Fibroblast of skin of right quadriceps (primary cell): ENCODE measurements at places on chromosomes 3 and 15.

- DNase-seq, result no peak
These were observed 4.0 kb downstream of the NT5DC2 start for GRCh38 chr3:52529376-52530333.

GRCh38 chr15:33569036-33569435 lies 258.3 kb downstream of the RYR3 start:
- no peak for DNase-seq

DNA sequence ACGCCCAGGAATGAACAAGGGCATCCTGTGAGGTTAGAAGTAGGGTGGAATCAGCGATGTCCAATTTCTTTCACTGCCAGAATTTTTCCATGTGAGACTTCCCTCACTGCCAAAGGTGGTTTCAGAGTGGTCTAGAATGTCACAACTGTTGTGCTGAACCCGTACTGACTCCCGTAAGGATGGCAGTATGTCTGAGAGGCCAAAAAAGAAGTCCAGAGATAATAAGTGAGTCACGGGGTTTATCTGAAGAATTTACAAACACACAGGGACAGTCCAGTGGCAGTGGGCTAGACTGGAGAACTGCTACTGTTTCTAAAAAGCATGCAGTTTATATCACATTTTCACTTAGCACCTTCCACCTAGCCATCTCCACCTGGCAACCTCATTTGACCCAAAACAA lies 160.6 kb upstream of the ATP10A start:
- no peak for DNase-seq

DNA sequence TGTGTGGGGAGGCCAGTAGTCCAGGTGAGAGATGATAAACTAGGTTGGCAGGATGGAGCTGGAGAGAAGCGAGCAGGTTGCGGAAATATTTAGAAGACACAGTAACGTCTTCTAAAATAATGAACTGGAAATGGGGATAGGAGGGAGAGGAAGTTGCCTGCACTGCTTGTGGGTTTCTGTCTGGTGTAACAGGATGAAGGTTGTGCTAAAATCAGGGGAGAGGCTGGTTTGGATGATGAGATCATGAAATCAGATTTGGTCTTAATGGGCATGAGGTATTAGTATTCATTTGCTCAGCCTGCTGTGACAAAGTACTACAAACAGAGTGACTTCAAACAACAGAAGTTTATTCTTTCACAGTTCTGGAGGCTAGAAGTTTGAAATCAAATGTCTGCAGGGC lies 32.1 kb upstream of the TNFAIP8L3 start:
- no peak for DNase-seq

DNA sequence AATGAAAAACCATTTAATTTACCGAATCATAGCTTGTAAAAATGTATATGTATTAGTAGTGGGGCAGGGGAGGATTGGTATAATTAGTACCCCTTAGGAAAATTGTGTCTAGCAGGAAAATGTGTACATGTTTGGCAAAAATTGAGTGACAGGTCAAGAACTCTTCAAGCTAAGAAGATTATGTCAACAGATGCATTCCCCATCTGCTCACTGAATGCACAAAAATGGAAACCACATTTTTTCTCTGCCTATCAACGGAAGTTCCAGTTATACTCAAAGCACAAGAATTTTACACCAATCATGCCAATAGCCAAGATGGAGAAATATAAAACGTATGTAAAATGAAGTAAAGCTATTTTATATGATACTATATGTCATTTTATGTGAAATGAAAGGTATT lies 377.8 kb downstream of the KCNH8 start:
- DNase-seq, result no peak

DNA sequence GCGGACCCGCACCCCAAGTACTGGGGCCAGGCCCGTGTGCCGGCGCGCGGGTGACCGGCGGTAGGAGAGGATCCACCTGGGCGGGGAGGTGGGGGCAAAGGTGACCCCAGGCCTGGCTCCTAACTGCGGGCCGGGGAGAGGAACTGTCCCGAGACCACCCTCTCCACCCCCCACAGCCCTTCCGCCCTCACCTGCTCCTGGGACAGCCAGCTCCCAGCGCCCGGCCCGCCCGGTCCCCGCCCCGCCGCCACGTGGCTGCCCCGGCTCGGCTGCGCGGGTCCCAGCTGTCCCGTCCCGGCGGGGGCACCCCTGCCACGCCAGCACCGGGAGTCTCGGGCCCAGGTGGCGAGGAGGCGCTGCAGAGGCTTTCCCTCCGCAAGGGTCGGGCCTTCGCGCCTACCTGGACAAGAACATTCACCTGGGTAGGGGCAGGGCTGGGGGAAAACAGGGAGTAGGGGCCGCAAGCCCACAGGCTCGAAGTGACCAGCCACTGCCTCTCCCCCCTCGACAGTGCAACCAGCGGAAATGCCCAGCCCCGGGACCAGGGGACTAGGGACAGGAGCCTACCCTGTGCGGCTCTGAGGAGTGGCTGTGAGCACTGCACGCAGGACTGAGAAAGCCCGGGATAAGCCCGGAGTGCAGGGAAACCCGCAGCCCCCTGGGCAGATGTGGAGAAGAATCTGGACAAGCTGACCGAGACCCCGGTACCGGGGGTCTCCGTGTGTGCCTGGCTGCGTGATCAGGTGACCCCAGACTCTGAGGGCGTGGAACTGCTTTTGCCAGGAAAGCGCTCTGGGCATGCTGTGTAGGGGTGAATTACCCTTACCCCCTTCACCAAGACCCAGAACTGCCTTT lies at the start of gene SLC12A8:
Gene SLC12A8, minus strand, starts transcription at position 240 of the 855 bp plus-strand sequence. CDS start 1,399 bp downstream, outside the sequence.
- no peak for DNase-seq

DNA sequence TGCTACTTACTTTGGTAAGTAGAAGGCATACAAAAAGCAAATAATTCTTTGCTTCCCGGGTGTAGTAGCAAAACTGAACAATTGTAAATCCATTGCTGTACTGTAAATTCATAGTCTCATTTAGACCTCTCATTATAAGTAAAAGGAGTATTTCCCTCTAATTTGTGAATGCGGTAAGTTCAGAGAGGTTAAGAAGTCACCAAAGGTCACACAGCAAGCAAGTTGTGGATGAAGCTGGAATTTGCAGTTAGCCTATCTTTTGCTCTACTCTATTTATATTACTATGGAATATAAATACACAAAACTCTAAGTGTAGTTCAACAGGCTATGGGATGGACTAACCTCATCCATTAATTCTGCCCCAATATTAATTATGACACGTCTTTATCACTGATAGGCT lies 508.3 kb downstream of the MCTP2 start:
- DNase-seq, result no peak

DNA sequence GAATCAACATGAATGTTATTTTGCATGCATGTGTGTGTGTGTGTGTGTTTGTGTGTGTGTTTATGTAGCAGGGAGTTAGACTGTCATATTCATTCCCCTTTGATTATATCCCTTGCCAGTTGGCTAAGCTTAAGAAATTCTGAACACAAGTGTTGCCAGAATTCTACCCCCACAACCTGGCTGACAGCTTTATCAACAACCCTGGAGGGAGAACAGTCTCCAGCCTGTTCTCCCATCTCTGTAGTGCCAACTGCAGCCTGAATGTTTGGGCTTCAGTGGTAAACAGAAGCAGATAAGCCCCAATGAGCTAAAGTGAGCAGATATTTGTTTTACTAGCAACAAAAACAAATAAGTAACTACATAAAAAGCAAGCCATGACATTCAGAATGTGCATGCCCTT lies 162.6 kb upstream of the ABI3BP start:
- DNase-seq, result no peak

- no peak for DNase-seq
These were observed 236.8 kb upstream of the TBC1D5 start for GRCh38 chr3:17979252-17979651.

DNA sequence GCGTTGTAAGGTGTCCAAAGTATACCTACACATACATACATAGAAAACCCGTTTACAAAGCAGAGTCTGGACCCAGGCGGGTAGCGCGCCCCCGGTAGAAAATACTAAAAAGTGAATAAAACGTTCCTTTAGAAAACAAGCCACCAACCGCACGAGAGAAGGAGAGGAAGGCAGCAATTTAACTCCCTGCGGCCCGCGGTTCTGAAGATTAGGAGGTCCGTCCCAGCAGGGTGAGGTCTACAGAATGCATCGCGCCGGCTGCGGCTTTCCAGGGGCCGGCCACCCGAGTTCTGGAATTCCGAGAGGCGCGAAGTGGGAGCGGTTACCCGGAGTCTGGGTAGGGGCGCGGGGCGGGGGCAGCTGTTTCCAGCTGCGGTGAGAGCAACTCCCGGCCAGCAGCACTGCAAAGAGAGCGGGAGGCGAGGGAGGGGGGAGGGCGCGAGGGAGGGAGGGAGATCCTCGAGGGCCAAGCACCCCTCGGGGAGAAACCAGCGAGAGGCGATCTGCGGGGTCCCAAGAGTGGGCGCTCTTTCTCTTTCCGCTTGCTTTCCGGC lies 318.6 kb downstream of the FGF12 start:
- no peak for DNase-seq

DNA sequence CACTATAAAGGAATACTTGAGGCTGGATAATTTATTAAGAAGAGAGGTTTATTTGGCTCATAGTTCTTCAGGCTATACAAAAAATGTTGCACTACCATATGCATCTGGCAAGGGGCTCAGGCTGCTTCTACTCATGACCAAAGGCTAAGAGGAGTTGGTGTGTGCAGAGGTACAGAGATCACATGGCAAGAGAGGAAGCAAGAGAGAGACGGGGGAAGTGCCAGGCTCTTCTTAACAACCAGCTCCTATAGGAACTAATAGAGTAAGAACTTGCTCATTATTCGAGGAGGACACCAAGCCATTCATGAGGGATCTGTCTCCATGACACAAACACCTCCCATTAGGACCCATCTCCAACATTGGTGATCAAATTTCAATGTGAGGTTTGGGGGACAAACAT lies 6.0 kb upstream of the FNDC3B start:
- no peak for DNase-seq

DNA sequence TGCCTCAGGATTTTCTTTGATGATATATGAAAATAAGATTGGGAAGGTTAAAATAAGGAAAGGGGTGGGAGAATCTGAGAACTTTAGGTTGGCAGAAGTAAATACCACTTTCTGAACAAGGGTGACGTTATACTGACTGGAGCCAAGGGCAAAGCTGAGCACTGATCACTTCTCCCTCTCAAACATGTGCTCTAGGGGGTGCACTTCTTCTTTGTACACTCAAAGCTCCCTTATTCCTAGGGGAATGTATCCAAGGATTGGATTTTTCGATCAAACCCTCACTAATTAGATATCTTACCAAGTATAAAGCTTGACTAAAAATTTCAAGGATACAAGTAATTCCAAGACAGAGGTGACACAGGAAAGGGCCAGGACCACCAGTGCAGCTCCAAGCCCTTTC lies 243.9 kb upstream of the UMPS start:
- DNase-seq, result no peak

- no peak for DNase-seq
These were observed 1286.0 kb downstream of the NSUN3 start for GRCh38 chr3:95348879-95349278.

DNA sequence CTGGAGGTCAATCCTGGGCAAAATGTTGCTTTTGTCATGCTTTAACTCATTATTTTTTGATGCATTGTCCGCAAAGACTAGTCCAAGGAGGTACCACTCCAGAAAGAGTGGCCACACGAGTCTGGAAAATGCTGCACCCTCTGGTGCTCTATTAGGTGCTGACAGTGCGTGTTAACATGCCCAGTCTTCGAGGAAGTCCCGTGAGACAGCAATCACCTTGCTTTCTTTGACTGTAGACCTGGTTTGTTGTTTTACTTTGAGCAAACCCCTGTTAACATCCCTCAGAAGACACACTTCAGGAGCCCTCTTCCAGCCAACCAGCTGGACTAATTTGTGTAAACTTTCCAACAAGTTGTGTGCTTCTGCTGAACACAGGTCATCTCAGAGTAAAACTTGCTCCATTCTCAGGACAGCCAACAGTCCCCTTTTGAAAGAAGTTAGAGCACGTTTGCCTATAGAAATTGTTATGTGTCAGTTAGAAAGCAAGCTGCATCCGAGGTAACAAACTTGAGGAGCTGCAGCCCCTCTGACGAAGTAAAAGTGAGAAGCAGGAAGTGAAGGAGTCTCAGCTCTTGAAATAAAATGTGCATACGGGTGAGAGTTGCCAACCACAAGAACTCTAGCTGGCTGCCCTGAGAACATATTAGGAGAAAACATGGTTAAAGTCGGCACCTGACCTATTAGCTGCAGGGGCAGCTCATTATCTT lies 205.0 kb downstream of the LPP start:
- no peak for DNase-seq

DNA sequence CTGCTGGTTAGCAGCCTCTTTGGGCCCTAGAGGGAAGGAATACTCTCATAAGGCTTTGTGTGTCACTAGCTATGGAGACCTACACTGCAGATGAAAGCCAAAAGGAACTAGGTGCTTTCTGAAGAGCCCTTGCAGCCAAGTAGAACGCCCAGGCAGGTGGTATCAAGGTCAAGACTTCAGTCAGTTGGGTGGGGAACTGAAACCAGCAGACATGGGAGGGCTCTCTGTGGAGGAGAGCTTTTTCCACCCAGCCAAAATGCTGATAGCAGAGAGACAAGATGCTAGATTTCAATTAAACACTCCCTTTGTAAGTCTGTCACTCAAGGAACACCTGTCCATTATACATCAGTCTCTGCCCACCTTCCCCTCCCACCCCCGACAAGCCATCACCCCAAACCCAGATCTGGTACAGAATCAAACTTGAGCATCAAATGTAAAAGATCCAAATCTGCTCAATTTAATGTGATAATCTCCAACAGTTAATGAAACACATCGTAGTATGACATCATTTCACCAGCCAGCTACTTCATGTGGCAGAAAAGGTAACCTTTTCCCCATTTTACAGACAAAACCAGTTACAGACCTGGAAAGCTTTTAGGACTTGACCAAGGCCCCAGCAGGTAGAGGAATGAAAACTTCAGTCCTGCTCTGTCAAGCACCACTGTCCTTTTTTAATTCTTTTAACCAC lies 14.6 kb downstream of the MRPS25 start:
- no peak for DNase-seq

GRCh38 chr3:64074060-64074459 lies 50.8 kb upstream of the PSMD6 start:
- DNase-seq, result peak; percentile 40

DNA sequence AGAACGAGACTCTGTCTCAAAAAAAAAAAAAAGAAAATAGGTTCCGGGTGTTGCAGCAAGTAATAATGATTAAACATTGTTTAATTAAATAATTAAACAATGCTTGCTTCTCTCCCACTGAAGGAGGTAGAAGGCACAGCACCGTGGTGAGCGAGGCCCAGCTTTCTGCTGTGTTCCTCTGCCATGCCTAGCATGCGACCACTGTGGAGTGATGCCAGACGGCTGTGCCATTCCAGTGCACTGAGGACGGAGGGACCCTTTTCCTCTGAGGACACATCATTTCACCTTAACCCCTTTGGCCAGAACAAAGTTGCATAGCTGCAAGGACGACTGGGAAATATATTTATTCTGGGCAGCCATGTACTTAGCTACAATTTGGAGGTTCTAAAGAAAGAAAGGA lies 322.8 kb upstream of the TPRG1 start:
- no peak for DNase-seq

GRCh38 chr3:70740071-70740470 lies 427.6 kb upstream of the MDFIC2 start:
- no peak for DNase-seq

DNA sequence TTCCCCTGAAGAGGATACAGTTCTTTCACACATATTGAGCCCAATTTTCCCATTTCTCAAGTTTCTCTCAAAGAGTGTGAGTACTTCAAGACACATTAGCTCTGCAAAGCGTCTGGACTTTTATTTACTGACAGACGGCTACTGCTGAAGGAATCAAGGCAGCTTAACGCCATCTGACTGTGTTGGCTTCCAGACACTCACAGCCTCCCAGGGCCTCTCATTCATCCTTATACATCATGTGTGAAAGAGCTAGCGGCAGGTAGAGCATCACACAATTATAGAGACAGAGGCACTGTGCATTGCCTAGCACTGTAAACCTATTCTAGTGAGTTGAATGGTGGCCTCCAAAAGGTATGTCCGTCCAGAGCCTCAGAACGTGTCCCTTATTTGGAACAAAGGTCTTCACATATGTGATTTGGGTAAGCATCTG lies 284.1 kb upstream of the STT3B start:
- no peak for DNase-seq
